Posterior vena cava (tissue), 2 donors: ENCODE measurements at places on chromosomes 12 and 14.

GRCh38 chr14:22613736-22614239, 15.7 kb downstream of the ABHD4 start:
- DNase-seq, result no peak

GRCh38 chr12:62983594-62983993, 48.6 kb upstream of the PPM1H start:
- DNase-seq, result no peak

GRCh38 chr12:122190842-122191668, 8.1 kb downstream of the LRRC43 start:
- peak; percentile 15 for DNase-seq

- no peak for DNase-seq
Observed at GRCh38 chr14:92774572-92774971, 19.5 kb upstream of the GOLGA5 start.

DNA sequence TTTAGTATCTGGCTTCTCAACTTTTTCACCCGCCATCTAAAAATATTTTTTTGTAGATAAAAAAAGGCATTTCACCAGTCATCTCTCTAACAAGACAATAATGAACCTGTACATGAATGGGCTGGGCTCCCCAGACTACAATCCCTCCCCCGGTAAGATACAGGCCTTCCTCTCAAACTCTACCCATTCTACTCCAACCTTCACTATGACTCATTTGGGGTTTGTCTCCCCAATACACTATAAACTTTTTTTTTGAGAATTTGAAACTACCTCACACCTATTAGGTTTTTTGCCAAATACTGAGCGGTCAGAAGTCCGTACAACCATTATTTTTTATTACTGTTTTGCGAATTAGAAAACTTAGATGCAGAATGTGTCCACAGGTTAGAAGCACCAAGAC, 784 bp downstream of the RPL6 start:
- DNase-seq, result no peak

DNA sequence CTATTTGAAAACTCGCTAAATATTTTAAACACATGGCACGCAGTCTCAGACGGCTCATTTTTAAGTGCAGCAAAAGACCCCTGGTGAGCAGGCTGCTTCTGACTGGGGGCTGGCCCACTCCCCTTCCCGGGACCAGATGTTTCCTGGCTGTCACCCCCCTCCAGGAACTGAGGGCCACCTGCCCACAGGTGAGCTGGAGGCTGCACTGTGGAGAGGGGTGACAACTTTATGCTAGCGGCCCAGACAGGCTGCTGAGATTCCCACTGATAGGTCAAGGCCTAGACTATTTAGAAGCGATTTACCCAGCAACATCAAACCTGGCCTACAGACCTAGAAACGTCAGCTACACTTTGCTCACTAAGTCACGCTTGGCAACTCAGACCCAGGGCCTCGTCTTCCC, 92.1 kb downstream of the BCL11B start:
- DNase-seq, result no peak

- DNase-seq, result peak; percentile 86
Observed at GRCh38 chr12:13534645-13535398, 338.3 kb downstream of the EMP1 start.

GRCh38 chr12:132477017-132477702, 12.8 kb upstream of the FBRSL1 start:
- no peak for DNase-seq
